Fibroblast of lung (primary cell): ENCODE measurements at places on chromosomes 6 and 20.

DNA sequence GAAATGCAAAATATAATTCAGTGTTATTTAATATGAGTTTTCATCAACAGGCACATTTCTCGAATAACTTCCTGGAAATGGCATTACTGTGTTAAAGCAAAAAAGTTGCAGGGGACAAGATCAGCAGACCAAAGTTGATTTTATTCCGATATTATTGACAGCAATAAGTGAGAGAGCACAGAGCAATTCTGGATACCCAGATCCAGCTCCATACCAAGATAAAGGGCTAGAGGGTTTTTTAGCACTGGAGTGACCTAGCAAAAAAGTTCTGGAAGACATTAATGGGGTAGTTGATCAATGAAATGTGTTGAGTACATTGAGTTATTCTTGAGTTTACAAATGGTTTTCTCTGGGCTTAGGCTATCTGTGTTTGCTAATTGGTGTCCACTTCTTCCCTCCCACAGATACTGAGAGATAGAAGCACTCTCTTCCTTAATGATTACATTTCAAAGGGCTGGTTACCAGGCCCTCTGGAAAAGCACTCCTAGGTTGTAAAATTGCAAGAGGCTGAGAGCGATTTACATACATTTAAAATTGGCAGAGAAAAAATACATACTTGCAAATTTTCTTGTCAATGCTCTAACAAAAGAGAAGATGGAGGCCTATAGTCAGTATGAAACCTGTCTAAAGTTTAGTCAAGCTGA, 47.0 kb upstream of the MANEA start:
- no peak for DNase-seq

- DNase-seq: peak; percentile 72
These were observed 44.9 kb downstream of the OR2B2 start for GRCh38 chr6:27867051-27867944.

DNA sequence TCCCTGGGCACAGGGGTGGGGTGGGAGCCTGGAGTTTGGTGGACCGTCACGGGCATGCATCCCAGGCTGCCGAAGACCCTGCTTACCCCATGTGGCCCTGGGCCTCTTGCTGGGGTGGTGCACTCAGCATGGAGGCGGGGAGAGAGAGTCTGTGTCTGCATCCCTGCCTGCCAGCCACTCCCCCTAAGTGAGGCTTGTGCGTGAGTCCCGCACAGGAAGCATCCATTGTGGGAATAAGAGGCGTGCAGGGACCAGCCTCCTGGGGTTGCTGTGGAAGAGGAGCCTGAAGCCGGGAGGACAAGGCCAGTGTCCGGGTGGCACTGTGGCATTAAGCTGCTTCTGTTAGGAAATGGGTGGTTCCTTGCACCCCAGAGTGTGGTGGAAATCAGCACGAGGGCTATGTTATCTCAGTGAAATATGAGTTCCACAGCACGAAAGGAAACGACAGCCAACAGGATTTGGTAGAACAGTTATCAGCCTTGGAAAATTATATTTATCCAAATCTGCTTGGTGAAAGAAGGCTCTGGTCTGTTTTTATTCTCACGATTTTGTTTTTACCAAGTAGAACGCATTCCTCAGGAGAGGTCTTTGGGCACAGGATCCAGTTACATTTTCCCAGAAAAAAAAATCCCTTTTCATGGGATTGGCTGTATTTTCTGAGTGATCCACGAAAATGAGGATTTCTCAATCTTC, 35.7 kb downstream of the CDH4 start:
- no peak for DNase-seq

DNA sequence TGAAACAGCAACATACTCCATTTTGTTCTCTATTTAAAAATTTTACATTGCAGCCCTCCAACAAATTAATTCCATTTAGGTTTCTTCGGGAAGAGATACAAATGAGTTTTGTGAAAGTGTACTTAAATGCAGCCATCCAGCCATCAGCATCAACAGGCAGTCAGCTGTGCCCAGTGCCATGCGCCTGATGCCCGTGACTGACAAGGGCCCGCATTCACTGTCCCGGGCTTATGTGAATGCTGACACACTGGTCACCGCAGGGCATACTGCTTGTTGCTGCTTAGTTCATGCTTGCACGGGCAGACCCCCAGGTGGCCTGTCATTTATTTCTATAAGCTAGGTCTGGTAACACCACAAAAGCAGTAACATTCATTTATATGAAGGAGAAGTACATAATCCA, 224.9 kb upstream of the QKI start:
- no peak for DNase-seq

DNA sequence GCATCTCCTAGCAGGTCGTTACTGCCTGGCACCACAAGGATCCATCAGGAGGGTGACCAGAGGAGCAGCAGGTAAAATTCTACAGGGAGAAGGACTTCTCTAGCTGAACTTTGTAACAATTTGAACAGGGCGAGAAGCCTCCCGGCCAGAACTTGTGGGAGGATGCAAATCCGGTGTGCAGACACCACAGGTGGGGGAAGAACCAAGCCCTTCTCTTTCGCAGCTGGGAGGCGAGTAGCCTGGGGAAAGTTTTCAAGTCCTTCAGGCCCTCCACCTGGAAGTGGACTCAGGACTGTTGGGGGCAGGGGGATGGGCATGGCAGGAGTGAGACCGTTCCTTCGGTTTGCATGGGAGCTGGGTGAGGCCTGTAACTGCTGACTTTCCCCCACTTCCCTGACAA, 42.7 kb upstream of the FAM210B start:
- DNase-seq: no peak

DNA sequence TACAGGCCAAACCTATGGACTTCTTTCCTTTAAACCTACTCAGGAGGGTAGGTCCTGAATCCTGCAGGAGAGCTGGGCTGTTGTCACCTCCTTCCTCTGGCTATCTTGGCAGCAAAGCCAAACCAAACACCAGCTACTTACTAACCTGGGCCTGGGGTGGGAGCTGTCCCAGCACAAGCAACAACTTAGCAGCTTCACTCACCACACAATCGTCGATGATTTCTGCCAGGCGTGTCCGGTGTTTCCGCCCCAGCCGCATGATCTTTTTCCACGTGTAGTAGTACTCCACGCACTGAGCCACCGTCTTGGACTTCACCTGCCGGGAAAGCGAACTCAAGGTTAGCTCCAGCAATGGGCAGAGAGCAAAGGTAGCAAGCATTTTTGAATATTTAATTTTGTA, 25.4 kb upstream of the MRPS10 start:
- DNase-seq: peak; percentile 53

GRCh38 chr6:54291738-54292137, 16.5 kb upstream of the TINAG start:
- peak; percentile 40 for DNase-seq

DNA sequence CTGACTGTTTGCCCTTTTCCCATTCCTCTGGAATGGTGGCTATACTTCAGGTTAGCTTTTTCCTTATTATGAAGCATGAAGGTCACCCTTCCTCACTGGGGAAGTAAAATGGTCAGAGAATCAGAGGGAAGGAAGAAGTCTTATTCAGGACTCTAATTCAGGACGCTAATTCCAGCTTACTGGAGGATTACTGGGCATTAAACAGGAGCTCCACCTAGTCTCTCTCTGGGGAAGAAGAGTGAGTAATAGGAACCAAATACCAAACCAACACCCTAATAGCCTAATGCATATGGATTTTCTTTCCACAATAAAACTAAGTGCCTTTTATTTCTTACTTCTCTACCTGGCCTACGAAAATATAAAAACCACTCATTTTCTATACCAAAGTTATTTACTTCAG, 10.1 kb downstream of the CRISP1 start:
- no peak for DNase-seq

GRCh38 chr6:130434174-130434873, 68.5 kb downstream of the TMEM200A start:
- DNase-seq: peak; percentile 24

DNA sequence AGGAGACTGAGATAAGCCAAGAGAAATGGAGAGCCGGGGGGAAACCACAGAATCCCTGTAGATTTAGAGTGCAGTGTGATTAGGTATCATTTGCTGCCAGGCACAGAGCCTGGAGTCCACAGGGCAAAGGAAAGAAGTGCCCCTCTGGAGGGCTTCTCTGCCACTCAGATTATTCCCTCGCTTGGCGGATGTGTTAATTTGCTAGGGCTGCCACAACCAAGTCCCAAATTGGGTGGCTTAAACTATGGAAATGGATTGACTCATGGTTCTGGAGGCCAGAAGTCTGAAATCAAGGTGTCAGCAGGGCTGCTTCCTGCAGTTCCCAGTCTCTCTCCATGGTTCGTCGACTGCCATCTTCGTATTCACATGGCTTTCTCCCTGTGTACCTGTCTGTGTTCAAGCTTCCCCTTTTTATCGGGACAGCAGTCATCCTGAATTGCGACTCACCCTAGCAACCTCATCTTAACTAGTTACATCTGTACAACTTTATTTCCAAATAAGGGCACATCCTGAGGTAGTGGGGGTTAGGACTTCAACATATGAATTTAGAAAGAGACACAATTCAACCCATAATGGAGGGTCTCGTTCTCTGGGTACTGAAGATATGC, 122.2 kb downstream of the ANKRD60 start:
- DNase-seq: peak; percentile 25

DNA sequence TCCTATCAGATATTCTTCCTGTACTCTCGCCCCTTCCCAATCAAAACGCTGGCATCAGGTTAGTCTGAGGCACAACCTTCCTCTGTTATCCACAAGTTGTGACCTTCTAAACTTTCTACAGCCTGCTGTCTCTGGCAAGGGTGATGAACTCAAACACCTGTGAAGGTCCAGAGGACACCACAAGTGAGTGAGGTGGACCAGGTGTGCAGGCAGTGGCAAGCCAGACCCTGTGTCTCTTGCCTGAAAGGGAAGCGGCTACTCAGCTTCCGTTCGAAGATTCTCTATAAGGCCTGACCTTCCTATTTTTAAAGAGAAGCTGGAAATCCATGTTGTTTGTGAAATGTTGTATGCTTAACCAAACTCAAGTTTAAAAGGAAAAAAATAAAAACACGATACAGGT, 36.8 kb downstream of the GCM1 start:
- no peak for DNase-seq

GRCh38 chr6:151876122-151876521, 68.6 kb downstream of the ESR1 start:
- no peak for DNase-seq

DNA sequence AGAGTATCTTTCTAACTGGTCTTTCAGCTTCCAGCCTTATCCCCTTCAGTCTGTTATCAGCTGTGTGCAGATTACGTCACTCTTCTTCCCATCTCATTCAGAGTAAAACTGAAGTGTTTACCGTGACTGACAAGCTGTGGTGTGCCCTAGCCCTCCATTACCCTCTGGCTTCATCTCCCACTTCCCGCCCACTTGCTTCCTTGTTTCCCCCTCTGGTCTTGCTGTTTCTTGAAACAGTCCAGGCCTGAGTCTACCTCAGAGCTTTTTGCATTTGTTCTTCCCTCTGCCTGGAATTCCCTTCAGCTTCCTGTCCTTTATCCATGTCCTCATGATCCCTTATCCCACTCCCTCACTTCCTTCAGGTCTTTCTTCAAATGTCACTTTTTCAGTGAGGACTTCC, 66.9 kb downstream of the CARMIL1 start:
- DNase-seq: no peak

DNA sequence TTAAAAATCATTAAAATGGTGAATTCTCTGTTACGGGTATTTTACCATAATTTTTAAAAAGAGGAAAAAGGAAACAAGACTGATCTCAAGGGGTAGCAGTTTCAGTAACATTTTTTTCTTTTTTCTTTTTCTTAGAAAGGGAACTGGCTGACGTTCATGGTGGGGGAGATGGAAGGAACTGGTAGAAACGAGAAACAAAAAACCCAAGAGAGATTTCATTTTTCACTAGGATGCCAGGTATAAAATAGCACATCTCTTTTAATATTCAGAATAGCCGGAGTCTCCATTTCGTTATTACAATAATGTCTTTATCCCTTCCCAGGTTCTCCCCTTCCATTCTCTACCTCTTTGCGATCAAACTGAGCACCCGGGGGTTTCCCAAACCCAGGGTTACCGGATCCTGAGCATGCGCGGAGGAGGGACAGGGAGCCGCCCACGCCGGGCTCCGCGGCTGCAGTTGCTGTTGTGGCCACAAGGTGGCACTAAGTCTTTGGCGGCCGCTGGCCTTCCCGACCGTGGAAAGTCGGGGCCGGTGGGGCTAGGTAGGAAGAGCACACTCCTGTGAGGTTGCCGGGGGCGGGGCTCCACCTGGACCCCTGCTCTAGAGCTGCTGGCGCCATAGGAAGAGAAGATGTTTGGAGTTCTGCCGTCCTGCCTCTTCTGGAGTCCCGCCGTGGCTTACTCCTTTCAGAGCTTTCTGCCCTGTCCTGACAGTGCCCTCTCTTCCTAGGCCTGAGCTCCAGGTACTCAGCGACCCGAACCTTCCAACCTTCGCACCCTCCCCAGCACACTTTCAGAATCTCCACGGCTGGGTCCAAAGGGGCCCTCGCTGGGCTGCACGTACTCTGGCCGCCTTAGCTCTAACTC, 146.8 kb downstream of the SH3BGRL2 start:
- DNase-seq: peak; percentile 46

GRCh38 chr6:140845701-140846100, 1287.0 kb upstream of the GJE1 start:
- peak; percentile 42 for DNase-seq

GRCh38 chr6:111834356-111834755, 38.9 kb downstream of the FYN start:
- DNase-seq: no peak

- DNase-seq: no peak
These were observed 29.0 kb downstream of the COL19A1 start for GRCh38 chr6:69895396-69895795.

DNA sequence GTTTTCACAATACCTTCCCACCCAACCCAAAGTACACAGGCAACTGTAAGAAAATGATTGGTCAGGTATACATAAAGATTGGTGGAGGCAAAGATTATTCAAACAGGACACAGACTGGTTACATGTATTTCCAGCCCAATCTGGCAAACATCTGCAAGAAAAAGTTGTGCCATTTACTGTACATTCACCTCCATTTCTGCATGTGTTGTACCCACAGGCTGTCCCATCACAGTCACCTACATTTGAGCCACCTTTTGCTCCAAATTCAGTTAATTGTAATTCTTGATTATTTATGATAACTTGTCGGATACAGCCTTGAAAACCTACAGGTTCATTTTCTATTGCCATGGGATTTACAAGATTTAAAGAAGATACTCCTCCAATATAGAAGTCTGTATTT, 85.6 kb downstream of the PHF3 start:
- DNase-seq: no peak

DNA sequence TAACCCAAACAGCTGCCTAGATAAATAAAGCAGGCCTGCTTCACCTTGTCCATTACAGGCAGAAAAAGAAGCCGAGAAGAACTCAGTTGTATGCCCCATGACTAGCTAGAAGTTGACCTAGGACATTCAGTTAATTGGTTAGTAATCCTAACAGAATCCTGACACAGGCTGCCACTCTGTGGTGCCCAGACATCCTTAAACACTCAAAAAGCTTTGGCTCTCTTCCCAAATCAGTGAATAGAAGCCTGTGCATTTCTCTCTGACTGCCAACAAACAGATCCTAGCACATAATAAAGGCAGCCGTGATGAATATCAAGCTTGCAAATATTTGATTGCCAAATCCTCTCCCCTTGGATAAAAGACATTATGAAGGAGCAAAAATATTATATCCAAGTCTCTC, 519.1 kb upstream of the EYS start:
- DNase-seq: peak; percentile 63

GRCh38 chr6:151805286-151805840, 2.1 kb upstream of the ESR1 start:
- no peak for DNase-seq

- no peak for DNase-seq
These were observed 19.5 kb downstream of the PERP start for GRCh38 chr6:138087593-138088325.
